Activated CD4-positive, alpha-beta memory T cell treated with anti-CD3 and anti-CD28 coated beads, Interleukin-2, amount 10 ng/mL, durations not matched to agents 7 days and 5 days (primary cell): ENCODE measurements at places on chromosomes 7 and 10.

DNA sequence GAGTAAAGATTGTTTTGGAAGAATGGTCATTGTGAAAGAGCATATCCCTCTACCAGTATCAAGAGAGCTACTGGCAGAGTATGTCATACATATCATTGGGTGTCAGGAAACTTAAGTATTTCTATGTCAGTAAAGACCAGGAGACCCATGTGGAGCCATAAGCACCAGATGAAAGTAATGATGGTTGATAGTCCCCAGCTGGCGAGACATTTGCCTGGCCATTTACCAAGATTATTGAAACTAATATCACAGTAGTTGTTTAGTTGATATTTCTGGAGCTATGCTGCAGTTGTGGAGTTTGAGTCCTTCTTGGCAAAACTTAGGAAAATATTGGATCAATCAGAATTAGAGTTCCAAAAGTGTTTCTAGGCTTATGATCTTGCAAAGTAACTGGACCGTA lies 114.8 kb downstream of the SNX10 start:
- H3K27ac ChIP-seq, result no peak overlapping the region
- H3K36me3 ChIP-seq, result no peaks in the 10 kb centered on the region
- DNase-seq, result no peak
- no peaks in the 10 kb centered on the region for H3K4me1 ChIP-seq
- H3K27me3 ChIP-seq, result peaks cover 49% of the 10 kb centered on the region

- H3K27me3 ChIP-seq, result no peaks in the 10 kb centered on the region
- no peaks in the 10 kb centered on the region for H3K36me3 ChIP-seq
- H3K27ac ChIP-seq, result no peak overlapping the region
Measured at GRCh38 chr7:88789480-88790064, 6.0 kb downstream of the TEX47 start.

- H3K4me1 ChIP-seq, result no peaks in the 10 kb centered on the region
- H3K27ac ChIP-seq, result no peak overlapping the region
- no peaks in the 10 kb centered on the region for H3K27me3 ChIP-seq
- H3K36me3 ChIP-seq, result no peaks in the 10 kb centered on the region
- DNase-seq, result no peak
Measured at GRCh38 chr7:30270921-30271320, 13.5 kb upstream of the ZNRF2 start.

DNA sequence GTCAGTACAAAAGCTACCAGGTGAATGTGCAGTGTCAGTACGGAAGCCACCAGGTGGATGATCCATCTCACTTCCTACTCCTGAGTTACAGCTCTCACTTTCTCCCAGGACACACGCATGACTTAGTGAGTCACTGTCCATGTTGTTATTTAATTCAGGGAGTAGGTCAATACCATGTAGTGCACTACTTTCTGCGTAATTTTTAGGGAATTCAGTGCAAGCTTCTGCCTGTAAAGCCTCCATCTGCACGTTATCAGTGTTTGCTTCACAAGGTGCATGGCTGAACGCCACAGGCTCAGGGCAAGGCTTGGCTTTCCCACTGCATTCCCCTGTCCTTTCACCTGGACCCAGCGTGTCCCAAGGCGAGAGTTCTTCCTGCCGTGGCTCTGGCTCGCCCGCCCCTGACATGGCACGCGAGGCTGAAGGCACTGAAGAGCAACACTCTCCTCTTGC lies 59.5 kb downstream of the LARP4B start:
- H3K4me1 ChIP-seq, result peaks cover 18% of the 10 kb centered on the region
- H3K27me3 ChIP-seq, result no peaks in the 10 kb centered on the region
- H3K4me3 ChIP-seq, result no peak overlapping the region
- H3K36me3 ChIP-seq, result peaks cover 57% of the 10 kb centered on the region
- no peak for DNase-seq

- H3K27ac ChIP-seq, result no peak overlapping the region
- H3K4me1 ChIP-seq, result peaks cover under 1% of the 10 kb centered on the region
- no peak overlapping the region for H3K4me3 ChIP-seq
- peaks cover 4% of the 10 kb centered on the region for H3K36me3 ChIP-seq
Measured at GRCh38 chr7:105776986-105777910, 99.2 kb downstream of the ATXN7L1 start.

DNA sequence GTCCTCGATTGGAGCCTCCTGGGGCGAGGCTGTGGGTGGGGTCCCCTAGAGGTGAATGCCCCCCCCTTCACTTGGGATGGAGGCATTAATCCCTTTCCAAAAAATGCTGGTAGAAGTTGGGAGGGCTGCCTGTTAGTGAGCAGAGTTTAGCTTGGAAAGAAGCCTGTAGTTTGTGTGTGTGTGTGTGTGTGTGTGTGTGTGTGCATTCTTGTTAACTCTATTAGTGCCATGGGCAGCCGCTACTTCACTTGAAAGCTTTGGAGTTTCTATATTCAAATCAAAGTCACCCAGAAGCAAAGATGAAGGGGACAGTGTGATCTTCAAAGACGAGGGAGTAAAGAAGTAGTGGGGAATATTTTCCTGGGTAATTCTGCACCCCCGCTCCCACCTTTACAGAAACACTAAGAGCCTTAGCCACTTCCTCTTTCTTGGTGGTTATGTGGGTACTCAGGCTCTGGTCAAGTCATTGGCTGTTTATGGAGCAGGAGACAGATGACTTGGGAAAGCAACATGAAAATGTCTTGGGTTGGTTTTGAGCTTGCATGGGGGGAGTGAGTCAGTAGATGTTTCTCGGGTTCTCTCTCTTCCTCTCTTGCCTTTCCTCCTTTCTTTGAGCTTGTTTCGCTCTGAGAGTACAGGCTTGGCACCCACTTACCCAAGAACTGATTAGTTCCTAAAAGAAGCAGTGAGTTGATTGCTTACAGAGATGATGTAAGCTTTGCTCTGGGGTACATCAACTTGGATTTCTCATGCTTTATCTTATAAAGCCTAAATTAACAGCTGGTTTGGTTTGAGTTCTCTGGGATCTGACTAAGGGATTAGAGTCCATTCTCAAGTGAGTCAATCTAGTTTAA lies 35.9 kb downstream of the TCF7L2 start:
- H3K27ac ChIP-seq, result no peak overlapping the region
- H3K36me3 ChIP-seq, result no peaks in the 10 kb centered on the region
- H3K27me3 ChIP-seq, result peaks cover 65% of the 10 kb centered on the region
- H3K4me3 ChIP-seq, result no peak overlapping the region

DNA sequence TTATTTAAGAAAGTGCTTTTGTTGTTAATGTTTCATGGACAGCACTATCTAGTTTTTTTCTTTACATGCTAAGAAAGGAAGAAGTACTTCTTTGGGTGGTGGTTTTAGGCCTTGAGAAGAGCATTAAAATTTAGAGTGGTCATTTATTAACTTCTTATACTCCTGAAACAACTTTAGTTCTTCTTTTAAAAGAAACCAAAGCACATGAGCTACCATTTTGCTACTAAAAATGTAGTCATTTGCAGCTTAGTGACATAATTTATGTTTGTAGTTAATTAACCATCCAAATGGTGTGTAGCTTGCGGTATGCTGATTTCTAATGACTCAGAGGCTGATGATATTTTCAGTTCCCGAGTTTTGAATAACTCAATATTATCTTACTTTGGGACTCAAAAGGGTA lies 207.5 kb downstream of the BBS9 start:
- H3K4me1 ChIP-seq, result no peaks in the 10 kb centered on the region
- no peak overlapping the region for H3K27ac ChIP-seq
- DNase-seq, result no peak
- no peaks in the 10 kb centered on the region for H3K36me3 ChIP-seq

DNA sequence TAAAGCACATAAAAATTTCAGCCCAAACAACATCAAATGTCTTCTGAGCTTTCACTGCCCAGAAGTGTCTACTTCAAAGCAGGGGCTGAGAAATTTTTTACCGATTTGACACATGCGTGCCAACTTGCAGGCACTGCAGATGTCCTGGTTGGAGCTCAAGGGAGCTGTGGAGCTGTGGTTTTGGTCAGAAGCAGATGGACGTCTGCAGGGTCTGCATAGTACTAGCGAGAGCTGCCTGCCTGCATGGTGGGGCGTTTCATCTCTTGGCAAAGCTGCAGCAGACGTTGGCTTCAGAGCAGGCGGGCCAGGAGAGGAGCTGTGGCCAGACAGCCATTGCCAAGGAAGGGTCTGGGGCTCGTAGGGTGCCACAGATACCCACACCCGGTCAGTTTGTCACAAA lies 296.7 kb downstream of the GLRX3 start:
- no peaks in the 10 kb centered on the region for H3K36me3 ChIP-seq
- H3K27me3 ChIP-seq, result no peaks in the 10 kb centered on the region
- no peak for DNase-seq
- H3K4me3 ChIP-seq, result no peak overlapping the region
- no peaks in the 10 kb centered on the region for H3K4me1 ChIP-seq
- no peak overlapping the region for H3K27ac ChIP-seq

- H3K27ac ChIP-seq, result no peak overlapping the region
- H3K27me3 ChIP-seq, result no peaks in the 10 kb centered on the region
- H3K36me3 ChIP-seq, result peaks cover 12% of the 10 kb centered on the region
- DNase-seq, result no peak
Measured at GRCh38 chr10:43479275-43479674, 42.4 kb downstream of the ZNF487 start.

- H3K27me3 ChIP-seq, result peaks cover 67% of the 10 kb centered on the region
- peaks cover 7% of the 10 kb centered on the region for H3K36me3 ChIP-seq
- no peak for DNase-seq
- H3K27ac ChIP-seq, result no peak overlapping the region
- peak overlapping the region; percentile 41 for H3K4me3 ChIP-seq
Measured at GRCh38 chr7:5420067-5420880, 3.4 kb downstream of the TNRC18 start.

- DNase-seq, result no peak
- H3K27ac ChIP-seq, result no peak overlapping the region
- peaks cover 33% of the 10 kb centered on the region for H3K27me3 ChIP-seq
- H3K36me3 ChIP-seq, result no peaks in the 10 kb centered on the region
- no peak overlapping the region for H3K4me3 ChIP-seq
Measured at GRCh38 chr10:120980279-120981255, 129.4 kb downstream of the WDR11 start.

GRCh38 chr7:115505136-115505535 lies 525.4 kb downstream of the TFEC start:
- DNase-seq, result no peak
- H3K27ac ChIP-seq, result no peak overlapping the region
- no peaks in the 10 kb centered on the region for H3K36me3 ChIP-seq
- H3K4me3 ChIP-seq, result no peak overlapping the region
- no peaks in the 10 kb centered on the region for H3K4me1 ChIP-seq

DNA sequence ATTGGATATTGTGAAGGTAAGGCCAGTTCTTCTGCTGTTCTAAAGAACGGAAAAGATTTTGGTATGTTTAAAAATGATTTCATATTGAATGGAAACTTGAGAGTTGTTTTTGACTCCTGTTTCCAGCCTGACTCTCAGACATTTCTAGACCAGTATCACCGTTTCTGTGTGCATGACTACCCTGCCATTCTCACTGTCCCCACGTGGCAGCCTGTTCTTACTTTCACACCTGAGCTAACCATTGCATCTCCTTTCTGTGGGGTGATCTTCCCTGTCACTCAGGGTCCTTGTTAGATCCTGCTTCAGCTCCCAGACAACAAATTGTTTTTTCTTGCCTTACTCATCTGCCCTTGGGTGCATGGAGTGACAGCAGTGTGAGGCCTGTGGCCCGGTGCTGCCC lies 38.9 kb downstream of the GLRX3 start:
- peaks cover 52% of the 10 kb centered on the region for H3K36me3 ChIP-seq
- no peak overlapping the region for H3K4me3 ChIP-seq
- H3K4me1 ChIP-seq, result peaks cover 41% of the 10 kb centered on the region
- H3K27ac ChIP-seq, result no peak overlapping the region
- H3K27me3 ChIP-seq, result no peaks in the 10 kb centered on the region

DNA sequence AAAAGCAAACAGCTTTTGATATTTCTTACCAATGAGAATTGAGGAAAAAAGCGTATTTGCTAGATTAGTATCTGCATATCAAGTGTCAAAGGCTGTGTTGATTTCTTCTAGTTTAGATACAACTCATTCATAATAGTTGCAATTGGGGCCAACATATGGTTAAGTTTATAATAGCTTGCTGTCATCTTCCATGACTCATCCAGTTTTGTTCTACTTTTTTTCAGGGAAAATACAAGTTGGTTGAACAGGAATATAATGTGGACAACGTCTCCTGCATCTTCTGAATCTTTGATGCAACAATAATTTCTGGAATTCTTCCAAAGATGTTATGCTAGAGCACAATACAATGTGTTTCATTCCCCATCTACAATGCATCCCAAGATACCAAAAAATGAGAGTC lies 182.0 kb downstream of the THSD7A start:
- no peaks in the 10 kb centered on the region for H3K27me3 ChIP-seq
- H3K4me1 ChIP-seq, result no peaks in the 10 kb centered on the region
- H3K36me3 ChIP-seq, result no peaks in the 10 kb centered on the region
- no peak overlapping the region for H3K27ac ChIP-seq
- H3K4me3 ChIP-seq, result no peak overlapping the region
- DNase-seq, result no peak

DNA sequence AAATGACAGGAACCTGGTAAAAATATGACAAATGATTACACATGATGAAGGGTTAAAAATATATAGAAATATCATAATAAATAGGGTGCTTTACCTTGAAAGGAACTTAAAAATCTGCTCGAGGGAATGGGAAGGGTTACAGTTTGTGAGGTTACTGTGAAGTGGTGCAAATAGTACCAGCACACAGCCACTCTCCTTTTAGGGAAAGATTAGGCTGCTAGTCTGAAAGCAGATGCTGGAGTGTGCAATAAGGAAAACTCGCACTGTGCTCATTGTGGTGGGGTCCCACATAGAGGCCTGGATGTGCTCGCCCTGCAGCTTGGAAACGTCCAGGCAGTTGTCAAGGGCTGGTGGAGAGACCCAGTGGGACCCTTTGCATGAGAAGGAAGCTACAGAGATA lies 145.9 kb upstream of the TBX20 start:
- no peak overlapping the region for H3K27ac ChIP-seq
- no peak for DNase-seq
- H3K27me3 ChIP-seq, result peaks cover 8% of the 10 kb centered on the region
- no peaks in the 10 kb centered on the region for H3K36me3 ChIP-seq

DNA sequence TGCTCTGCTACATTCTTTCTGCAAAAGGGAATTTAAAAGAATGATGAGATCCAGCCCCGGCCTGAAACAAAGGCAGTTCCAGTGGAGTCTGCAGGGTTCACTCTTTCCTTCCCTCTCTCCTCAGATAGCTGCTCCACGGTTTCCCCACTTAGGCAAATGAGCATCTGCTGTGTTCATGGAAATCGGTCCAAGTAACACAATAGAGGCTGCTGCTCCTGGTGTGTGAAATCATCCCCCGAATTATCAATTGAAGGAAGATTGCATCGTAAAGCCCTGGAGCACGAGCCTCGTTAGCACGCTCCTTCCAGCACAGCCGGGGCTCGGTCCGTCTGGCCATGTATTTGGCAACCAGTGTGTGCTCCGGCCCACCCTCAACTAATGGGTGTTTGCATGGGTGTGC lies 108.3 kb upstream of the DPP6 start:
- no peak overlapping the region for H3K4me3 ChIP-seq
- H3K27me3 ChIP-seq, result no peaks in the 10 kb centered on the region
- no peak overlapping the region for H3K27ac ChIP-seq
- no peak for DNase-seq
- no peaks in the 10 kb centered on the region for H3K4me1 ChIP-seq
